ENCODE measurements at places on chromosomes 7 and 10.
A peak's percentile ranks its signal among the peaks of the same experiment; 100 is the strongest.

GRCh38 chr10:122068844-122069243, 79.9 kb downstream of the TACC2 start:
- DNase-seq, result no peak

GRCh38 chr7:26061678-26062603, 90.1 kb upstream of the NFE2L3 start:
- peak; percentile 48 for DNase-seq

- no peak for DNase-seq
Observed at GRCh38 chr7:39910108-39910869, 39.8 kb upstream of the CDK13 start.

DNA sequence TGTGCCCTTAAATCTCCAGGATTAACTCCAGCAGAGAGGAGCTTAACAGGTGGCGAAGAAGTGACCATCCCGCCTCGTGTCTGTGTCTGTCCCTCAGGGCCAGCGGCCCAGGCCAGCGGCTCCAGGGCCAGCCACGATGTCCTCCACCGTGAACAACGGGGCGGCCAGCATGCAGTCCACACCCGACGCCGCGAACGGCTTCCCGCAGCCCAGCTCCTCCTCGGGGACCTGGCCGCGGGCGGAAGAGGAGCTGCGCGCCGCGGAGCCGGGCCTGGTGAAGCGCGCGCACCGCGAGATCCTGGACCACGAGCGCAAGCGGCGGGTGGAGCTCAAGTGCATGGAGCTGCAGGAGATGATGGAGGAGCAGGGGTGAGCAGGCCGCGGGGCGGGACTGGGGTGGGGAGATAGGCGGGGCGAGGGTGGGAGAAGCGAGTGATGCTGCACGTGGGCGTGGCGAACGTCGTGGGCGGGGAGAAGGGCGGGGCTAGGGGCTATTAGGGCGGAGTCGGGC, 33.3 kb downstream of the SRRM3 start:
- DNase-seq, result peak; percentile 25

DNA sequence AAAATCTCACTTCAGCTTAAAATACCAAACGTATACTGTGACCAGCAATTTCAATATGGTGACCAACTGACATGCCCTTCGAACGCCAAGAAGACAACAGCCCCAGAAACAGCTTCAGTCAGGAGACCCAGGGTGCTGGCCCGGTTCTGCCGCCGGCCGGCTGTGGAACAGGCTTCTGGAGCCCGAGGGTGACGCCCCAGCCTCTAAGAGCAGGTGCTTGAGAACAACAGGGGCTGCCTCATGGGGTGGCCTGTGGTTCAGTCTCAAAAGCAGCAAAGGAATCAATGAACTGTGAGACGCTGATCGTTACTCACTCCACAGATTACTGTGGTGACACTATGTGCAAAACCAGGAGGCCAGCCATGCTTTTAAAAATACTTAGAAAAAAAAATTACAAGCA, 17.3 kb downstream of the GPER1 start:
- no peak for DNase-seq

GRCh38 chr7:101163279-101164070, 1.9 kb downstream of the VGF start:
- DNase-seq, result no peak

DNA sequence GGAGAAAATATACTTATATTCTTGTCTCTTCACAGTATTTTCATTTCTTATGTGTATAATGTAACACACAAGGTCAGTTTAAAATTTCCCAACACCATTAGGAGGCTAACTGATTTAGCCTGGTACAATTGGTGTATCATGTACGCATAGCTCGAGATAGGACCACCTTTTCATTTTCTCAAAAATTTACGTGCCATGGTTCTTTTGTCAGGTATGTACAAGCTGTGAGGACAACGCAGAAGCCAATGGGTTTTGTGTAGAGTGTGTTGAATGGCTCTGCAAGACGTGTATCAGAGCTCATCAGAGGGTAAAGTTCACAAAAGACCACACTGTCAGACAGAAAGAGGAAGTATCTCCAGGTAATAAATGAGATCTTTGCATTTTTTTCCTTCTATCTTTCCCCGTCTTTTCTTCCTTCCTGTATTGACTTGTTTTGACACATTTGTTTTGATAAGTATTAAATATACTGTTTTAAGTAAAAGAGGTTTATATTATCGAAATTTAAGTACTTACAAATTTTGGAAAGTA, 55.0 kb downstream of the TRIM24 start:
- no peak for DNase-seq

DNA sequence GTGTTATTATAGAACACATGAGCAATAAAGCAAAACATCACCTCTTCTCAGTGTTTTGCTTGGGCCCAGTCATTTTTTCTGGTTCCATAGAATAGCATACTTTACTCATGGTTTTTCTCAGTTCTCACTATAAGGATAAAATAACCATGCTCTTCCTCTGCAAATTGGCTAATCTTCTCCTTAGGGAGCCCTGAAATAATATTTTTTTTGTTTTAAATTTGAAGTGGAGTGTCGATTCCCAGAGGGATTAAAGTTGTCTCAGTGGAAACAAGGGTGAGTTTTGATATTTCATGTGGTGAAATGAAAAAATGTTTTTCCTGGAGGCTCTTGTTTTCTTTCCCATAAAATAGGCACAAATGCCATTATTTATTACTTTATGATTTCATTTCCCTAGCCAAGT, 127.3 kb downstream of the NOC3L start:
- DNase-seq, result no peak

GRCh38 chr7:128166603-128167041, 74.5 kb upstream of the LEP start:
- DNase-seq, result no peak

GRCh38 chr10:71454347-71454746, 57.6 kb downstream of the CDH23 start:
- DNase-seq, result no peak

- DNase-seq, result no peak
Observed at GRCh38 chr7:157461573-157462418, 125.0 kb downstream of the DNAJB6 start.

DNA sequence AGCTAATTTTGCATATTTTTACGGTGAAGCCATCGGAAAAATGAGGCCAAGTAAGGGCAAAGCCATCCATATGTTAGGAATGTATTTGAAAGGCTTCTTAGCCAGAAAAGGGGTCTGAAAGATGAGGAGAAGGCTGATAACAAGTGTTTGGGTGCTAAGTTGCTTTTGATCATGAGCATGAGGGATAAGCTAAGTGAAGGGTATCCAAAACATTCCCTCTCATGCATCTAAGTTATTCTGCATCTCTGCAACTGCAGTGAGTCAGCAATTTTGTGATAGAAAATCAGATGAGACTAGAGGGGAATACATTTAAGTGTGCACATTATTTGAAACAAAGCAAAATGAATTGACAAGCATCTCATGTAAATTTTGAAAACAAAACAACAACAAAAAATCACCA, 282.8 kb downstream of the GPR158 start:
- DNase-seq, result no peak

GRCh38 chr7:123096976-123097375, 101.5 kb upstream of the TAS2R16 start:
- DNase-seq, result no peak

DNA sequence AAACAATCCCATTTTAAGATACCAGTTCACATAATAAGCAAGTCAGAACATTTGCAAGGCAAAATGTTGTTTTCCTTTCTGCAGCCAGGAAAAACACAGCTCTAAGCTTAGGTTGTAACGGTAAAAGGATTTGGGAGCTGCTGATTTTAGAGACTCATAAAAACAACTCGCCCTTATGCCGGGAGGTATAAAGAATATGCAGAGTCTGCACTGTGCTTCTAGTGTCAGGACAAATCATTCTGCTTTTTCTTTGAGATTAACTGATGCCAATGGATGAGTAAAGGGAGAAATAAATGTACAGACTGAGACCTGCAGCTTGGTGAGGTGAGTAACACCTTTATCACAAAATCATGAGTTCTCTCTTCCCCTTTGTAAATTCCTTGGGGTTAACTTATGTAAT, 2.0 kb upstream of the SFR1 start:
- DNase-seq, result no peak
